ENCODE measurements at places on chromosomes 4 and X.

DNA sequence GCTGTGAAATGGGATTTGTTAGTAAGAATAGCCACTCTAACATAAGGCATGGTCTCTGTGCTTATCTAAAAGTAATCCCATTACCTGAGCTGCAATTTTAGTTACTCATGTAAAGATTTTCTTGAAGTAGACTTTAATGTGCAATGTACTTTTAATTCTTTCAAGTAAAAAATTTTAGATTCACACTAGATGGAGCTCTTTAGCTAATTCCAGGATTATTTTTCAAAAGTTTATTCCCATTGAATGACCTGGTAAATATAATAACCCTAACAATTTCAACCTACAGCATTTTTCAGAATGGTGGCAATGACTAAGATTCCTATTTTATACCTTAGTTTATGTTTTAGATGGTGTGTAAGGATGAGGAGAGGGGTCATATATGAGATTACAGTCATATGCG is 18.1 kb downstream of the USP38 start:
- no peak for DNase-seq

- DNase-seq, result no peak
Observed at GRCh38 chrX:47178337-47178736, 15.3 kb upstream of the UBA1 start.

GRCh38 chr4:174707051-174707676 is 121.9 kb downstream of the GLRA3 start:
- DNase-seq, result no peak

GRCh38 chr4:137420901-137421396 is 111.3 kb downstream of the PCDH18 start:
- DNase-seq, result no peak

All from mesothelial cell of epicardium (in vitro differentiated cells).